Vagina (tissue), 2 donors: ENCODE measurements at places on chromosomes 16 and 17.

DNA sequence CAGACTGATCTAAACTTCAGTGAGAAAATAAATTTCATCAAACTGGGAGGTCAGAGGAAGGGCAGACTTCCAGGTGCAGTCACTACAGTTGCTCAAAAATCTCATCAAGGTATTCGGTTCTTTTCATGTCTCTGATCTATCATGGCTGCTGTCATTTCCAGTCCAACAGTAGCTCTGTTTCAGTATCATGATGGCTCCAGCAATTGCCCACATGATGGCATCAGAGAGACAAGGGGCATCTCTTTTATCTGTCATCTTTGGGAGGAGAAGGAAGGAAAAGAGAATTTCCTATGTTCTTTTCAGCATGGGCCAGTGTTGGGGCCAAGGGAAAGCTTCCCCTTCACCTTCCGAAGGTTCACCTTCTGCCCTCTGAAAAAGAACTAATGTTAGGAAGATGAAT lies 504.9 kb upstream of the HSBP1 start:
- no peaks in the 10 kb centered on the region for H3K27me3 ChIP-seq
- no peak overlapping the region for H3K4me3 ChIP-seq
- H3K4me1 ChIP-seq, result no peaks in the 10 kb centered on the region
- no peak overlapping the region for H3K27ac ChIP-seq

DNA sequence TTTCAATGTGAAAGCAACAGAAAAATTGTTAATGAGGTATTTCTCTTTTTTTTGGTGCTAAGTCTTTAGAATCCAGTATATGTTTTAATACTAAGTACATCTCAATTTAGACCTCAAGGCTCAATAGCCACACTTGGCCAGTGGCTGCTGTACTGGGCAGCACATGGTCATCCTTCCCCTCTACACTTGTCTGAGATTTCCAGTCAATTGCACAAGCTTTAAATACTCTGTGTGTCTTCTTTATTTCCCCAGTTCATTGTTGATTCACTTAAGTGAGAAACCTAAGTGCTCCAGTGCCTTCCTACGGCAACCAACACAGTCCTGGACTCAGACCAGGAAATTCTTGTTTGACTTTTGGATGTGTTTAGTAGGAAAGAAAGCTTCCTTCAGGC lies 62.2 kb downstream of the TNRC6C start:
- no peaks in the 10 kb centered on the region for H3K27me3 ChIP-seq
- peaks cover 12% of the 10 kb centered on the region for H3K4me1 ChIP-seq
- H3K4me3 ChIP-seq, result no peak overlapping the region
- no peaks in the 10 kb centered on the region for H3K36me3 ChIP-seq

- no peaks in the 10 kb centered on the region for H3K27me3 ChIP-seq
- H3K4me1 ChIP-seq, result peaks cover 18% of the 10 kb centered on the region
- no peak overlapping the region for H3K4me3 ChIP-seq
Observed at GRCh38 chr16:66927918-66928649, 2.7 kb upstream of the RRAD start.

GRCh38 chr16:78684030-78684611 lies 584.7 kb downstream of the WWOX start:
- H3K4me1 ChIP-seq, result peaks cover 37% of the 10 kb centered on the region
- peak; percentile 98 for DNase-seq
- H3K27me3 ChIP-seq, result no peaks in the 10 kb centered on the region

GRCh38 chr16:1102921-1103635 lies 7.0 kb upstream of the C1QTNF8 start:
- no peak overlapping the region for H3K4me3 ChIP-seq
- peaks cover 6% of the 10 kb centered on the region for H3K4me1 ChIP-seq
- no peak for DNase-seq
- H3K27me3 ChIP-seq, result no peaks in the 10 kb centered on the region
- H3K36me3 ChIP-seq, result no peaks in the 10 kb centered on the region
- no peak overlapping the region for H3K27ac ChIP-seq

DNA sequence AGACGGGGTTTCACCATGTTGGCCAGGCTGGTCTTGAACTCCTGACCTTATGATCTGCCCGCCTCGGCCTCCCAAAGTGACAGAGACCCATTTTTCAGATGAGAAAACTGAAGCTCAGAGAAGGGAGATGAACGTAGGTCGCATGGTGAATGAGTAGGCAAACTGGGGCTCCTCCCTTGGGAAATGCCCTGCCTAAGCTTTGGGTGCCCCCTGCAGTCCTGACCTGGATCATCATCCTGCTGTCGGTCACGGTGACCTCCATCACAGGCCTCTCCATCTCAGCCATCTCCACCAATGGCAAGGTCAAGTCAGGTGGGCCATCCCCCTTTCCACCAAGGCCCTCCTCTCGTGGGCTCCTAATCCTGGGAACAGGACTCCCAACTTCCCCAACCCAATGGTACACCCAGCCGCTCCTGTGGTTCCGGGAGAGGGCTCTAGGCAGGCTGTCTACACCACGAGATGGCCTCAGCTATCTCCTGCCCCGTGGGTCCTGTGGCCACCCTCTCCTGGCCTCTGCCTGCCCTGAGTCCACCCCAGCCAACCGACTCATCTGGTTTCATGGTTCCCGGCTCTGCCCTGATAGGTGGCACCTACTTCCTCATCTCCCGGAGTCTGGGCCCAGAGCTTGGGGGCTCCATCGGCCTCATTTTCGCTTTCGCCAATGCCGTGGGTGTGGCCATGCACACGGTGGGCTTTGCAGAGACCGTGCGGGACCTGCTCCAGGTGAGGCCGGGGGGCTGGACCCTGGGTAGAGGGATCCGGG lies 4.7 kb downstream of the SLC12A3 start:
- no peak overlapping the region for H3K4me3 ChIP-seq
- no peaks in the 10 kb centered on the region for H3K27me3 ChIP-seq
- no peaks in the 10 kb centered on the region for H3K4me1 ChIP-seq

- H3K36me3 ChIP-seq, result no peaks in the 10 kb centered on the region
- no peak for DNase-seq
- H3K4me3 ChIP-seq, result no peak overlapping the region
- no peaks in the 10 kb centered on the region for H3K27me3 ChIP-seq
Observed at GRCh38 chr16:87921236-87921773, 15.0 kb downstream of the CA5A start.

DNA sequence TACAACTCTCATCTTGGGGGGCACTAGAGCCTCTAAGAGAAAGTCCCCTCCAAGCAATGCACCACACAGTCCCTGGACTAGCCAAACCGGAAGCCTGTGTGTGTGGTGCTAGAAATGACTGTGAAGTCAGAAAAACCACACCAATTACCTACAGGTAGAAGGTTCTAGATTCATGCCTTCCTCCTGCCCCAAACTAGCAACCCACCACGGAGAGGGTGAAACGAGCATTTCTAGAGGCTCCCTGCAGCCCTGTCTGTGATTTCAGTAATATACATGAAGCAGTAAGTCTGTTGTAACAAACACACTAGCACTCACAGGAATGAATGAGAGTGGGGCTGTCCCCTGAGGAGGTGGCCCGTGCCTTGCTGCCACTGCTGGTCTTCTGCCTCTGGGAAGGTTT lies 13.6 kb downstream of the ZFHX3 start:
- H3K4me3 ChIP-seq, result no peak overlapping the region
- no peak overlapping the region for H3K27ac ChIP-seq
- no peaks in the 10 kb centered on the region for H3K27me3 ChIP-seq

GRCh38 chr17:71900621-71901229 lies 220.1 kb upstream of the SOX9 start:
- H3K27ac ChIP-seq, result no peak overlapping the region
- no peak for DNase-seq
- no peaks in the 10 kb centered on the region for H3K36me3 ChIP-seq
- H3K4me3 ChIP-seq, result no peak overlapping the region
- H3K27me3 ChIP-seq, result no peaks in the 10 kb centered on the region

DNA sequence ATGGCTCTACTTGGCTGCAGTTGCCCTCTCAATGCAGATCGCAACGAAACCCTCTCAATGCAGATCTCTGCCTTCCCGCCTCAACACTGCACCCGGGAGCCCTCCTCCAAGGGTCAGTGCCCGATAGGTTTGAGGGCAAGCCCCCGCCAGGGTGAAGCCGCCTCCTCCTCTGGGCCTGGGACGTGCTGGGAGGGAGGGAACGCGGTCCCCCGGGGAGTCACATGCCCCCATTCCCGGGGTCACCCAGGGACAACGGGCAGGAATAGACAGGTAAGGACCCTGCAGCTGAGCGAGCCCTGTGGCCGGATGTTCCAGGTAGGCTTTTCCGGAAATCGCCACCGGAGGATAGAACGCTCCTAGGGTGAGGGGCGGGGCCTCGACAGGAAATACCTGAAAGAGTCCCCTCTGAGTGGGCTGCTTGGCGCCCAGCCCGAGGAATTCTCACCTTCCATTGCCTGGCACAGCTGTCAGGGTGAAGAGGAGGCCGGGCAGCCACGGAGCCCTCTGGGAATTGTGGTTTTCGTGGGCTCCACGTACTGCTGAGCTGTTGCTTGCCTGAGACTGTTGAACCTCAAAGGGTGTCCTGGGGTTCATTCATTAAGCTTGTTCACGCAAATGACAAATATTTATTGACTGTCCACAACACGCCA lies 12.8 kb downstream of the ZNF174 start:
- DNase-seq, result no peak
- no peak overlapping the region for H3K27ac ChIP-seq
- H3K27me3 ChIP-seq, result no peaks in the 10 kb centered on the region
- H3K4me3 ChIP-seq, result no peak overlapping the region
- no peaks in the 10 kb centered on the region for H3K36me3 ChIP-seq

DNA sequence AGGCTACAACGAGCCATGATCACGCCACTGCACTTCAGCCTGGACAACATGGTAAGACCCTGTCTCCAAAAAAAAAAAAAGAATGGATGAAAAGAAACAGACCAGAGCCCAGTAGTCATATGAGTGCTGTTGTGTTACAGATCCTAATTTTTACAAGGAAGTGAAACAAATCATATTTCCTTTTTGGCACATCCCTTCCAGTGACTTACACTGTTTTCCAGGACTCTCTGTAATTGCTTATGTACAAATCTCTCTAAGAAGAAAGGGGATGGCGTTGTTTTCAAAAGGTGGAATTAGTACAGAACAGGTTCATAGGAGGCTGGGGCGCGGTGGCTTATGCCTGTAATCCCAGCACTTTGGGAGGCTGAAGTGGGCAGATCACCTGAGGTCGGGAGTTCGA lies 19.8 kb upstream of the ZNF594 start:
- peaks cover 8% of the 10 kb centered on the region for H3K36me3 ChIP-seq
- no peak overlapping the region for H3K4me3 ChIP-seq
- no peak overlapping the region for H3K27ac ChIP-seq
- no peak for DNase-seq

- no peak overlapping the region for H3K4me3 ChIP-seq
- peak overlapping the region; percentile 36 for H3K27ac ChIP-seq
- peaks cover 57% of the 10 kb centered on the region for H3K4me1 ChIP-seq
- H3K27me3 ChIP-seq, result no peaks in the 10 kb centered on the region
- no peaks in the 10 kb centered on the region for H3K36me3 ChIP-seq
- DNase-seq, result no peak
Observed at GRCh38 chr17:42132941-42133340, 10.3 kb downstream of the HSPB9 start.

GRCh38 chr17:74508156-74508555 lies 23.1 kb downstream of the CD300LB start:
- H3K36me3 ChIP-seq, result no peaks in the 10 kb centered on the region
- no peaks in the 10 kb centered on the region for H3K27me3 ChIP-seq
- H3K27ac ChIP-seq, result no peak overlapping the region

GRCh38 chr16:15822957-15823356 lies 33.9 kb downstream of the MYH11 start:
- H3K4me3 ChIP-seq, result no peak overlapping the region
- H3K4me1 ChIP-seq, result no peaks in the 10 kb centered on the region
- no peaks in the 10 kb centered on the region for H3K36me3 ChIP-seq
- H3K27ac ChIP-seq, result no peak overlapping the region

GRCh38 chr17:59643159-59644140 lies 23.8 kb downstream of the CLTC start:
- no peak overlapping the region for H3K27ac ChIP-seq
- H3K4me3 ChIP-seq, result no peak overlapping the region
- H3K4me1 ChIP-seq, result peaks cover 59% of the 10 kb centered on the region
- peaks cover 17% of the 10 kb centered on the region for H3K36me3 ChIP-seq
- no peak for DNase-seq

DNA sequence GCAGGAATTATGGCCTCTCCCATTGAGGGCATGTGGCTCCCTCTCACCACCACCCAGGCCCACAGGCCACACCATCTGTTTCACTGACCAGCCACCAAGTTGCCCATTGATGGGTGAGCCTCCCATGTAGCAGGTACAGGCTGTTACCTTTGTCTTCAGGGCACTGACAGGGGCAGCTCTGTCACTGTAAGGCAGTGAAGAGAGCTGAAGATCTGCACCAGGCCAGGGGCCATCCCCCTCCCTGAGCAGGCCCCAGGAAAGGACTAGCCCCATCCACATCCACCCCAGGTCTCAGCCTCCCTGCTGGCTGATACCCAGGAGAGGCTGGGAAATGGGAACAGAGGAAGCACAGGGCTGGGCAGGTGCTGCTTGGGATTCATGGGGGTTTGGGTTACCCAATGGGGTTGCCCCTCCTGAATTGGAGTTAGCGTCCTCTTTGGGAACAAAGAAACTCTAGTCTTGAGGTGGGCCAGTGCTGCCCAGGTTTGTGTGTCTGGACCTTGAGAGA lies 1691.4 kb downstream of the TP53TG3F start:
- no peak overlapping the region for H3K4me3 ChIP-seq
- no peak for DNase-seq
- H3K4me1 ChIP-seq, result no peaks in the 10 kb centered on the region

DNA sequence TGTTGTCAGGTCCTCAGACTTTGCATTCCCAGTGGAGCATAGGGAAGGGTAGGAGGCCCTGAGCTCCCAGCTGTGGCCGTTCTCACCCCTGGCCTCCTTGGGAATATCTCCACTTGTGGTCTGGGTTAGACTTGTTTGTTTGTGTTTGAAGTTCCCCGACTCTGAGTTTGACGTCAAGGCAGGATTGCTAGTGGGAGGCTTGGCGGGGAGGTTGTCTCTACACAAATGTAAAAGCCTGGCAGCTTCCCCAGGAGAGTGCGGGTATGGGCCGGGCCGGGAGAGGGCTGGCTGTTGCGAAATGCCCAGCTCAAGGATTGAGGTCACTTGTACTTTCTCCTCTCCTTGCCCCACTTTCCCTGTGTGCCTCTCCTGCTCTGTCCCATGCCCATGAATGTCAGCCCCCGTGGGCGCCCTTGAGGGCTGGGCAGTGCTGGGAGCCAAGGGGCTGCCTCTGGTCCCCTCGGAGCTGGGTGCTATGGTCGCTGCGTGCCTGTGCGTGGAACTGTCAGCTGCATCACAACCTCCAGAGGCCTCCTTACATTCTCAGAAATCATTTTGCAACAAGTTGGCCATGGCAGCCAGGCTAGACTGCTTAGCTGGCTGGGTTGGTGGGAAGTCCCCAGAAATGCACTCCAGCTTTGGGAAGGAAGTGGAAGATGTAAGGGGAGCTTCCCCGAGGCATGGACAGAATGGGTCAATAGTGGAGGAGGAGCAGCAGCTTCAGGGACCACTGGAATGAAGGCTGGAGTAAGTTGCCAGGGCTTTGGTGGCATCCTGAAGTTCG lies 84.3 kb downstream of the KSR1 start:
- H3K4me1 ChIP-seq, result peaks cover 59% of the 10 kb centered on the region
- H3K27ac ChIP-seq, result peak overlapping the region; percentile 73
- no peaks in the 10 kb centered on the region for H3K27me3 ChIP-seq
- H3K4me3 ChIP-seq, result no peak overlapping the region
- peak; percentile 96 for DNase-seq
- no peaks in the 10 kb centered on the region for H3K36me3 ChIP-seq

GRCh38 chr16:425740-426114 lies 278 bp downstream of the RAB11FIP3 start:
- H3K4me1 ChIP-seq, result peaks cover 47% of the 10 kb centered on the region
- H3K27me3 ChIP-seq, result no peaks in the 10 kb centered on the region
- no peak for DNase-seq
- H3K4me3 ChIP-seq, result peak overlapping the region; percentile 41

GRCh38 chr17:78839762-78840529 lies 668 bp downstream of the USP36 start:
- peaks cover 29% of the 10 kb centered on the region for H3K4me1 ChIP-seq
- DNase-seq, result no peak
- no peaks in the 10 kb centered on the region for H3K36me3 ChIP-seq
- H3K27ac ChIP-seq, result peak overlapping the region; percentile 94
- peak overlapping the region; percentile 84 for H3K4me3 ChIP-seq
